Lung microvascular endothelial cell (primary cell): ENCODE measurements at places on chromosomes 7 and 10.

DNA sequence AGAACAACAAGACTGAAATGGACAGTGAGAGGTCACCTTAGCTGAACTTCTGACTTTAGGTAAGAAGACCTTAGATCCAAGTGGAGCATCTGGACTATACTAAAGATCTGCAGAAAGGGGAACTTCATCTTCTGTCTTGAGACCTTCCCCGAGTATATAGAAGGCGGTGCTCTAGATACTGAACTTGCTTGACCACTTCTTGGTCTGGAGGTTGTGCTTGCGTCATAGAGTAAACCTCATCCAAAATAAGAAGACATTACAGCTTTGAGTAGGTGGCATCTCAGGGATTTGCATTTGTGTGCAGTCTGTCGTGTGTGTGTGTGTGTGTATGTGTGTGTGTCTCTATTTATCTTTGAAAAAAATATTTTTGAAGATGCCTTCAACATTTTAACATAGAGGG, 157.5 kb downstream of the CHN2 start:
- DNase-seq, result no peak

- no peak for DNase-seq
Measured at GRCh38 chr7:121908042-121908441, 35.1 kb downstream of the PTPRZ1 start.

DNA sequence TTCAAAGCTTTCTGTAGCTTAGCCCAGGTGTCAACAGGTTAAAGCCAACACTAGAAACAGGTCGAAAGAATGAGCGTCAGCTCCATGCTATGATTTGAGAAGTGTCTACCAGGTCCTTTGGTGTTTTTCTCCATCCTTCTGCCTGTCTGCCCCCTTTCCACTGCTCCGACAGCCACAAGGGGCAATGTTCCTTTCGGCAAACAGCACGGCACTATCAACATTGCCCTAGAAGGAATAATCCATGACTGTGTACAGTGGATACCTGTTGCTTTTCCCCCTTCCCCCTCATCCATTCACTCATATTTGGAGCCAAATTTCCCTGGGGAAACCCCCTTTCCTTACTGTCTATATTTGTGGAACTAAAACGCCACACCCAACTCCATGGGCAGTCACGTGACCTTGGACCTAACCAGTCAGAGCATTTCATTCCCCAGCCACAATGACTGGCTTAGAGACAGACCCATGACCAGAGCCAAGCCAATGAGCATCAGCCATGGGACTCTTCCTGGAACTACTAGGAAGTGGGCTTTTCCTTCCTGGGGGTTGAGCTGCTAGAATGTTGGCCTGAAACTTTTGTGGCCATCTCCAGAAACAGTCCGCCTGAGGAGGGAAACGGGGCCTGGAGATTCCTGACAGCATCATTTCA, 51.5 kb downstream of the AFAP1L2 start:
- DNase-seq, result no peak

- DNase-seq, result peak; percentile 74
Measured at GRCh38 chr10:31299119-31299518, 19.9 kb upstream of the ZEB1 start.

DNA sequence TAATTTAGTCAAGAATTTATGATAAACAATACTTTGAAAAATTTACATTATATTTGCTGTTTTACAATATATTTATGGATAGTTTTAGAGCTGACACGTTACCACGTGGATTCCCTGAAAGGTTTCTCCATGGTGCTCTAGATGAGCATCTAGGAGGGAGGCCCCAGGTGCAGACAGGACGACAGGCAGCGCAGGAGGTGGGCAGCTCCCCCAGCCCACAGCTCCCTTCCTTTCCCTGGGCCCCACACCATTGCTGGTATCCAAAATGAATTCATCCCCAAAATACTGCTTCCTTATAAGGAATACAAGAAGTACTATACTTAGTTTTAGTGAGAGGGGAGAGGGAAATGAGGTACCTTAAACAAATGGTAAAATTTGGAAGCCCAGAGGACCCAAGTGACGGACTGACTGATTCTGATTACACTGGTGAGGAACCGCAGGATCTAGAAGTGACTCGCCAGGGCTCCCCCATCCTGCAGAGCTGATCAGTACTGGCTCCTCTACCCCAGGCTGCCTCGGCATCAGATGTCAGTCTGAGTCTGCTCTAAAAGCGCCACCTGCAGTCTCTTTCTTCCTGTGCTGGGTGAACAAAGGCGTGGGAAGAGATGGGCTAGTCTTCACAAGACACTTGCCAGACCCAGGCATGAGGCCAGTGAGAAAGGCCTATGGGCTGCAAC, 89.2 kb downstream of the DLG5 start:
- peak; percentile 40 for DNase-seq

DNA sequence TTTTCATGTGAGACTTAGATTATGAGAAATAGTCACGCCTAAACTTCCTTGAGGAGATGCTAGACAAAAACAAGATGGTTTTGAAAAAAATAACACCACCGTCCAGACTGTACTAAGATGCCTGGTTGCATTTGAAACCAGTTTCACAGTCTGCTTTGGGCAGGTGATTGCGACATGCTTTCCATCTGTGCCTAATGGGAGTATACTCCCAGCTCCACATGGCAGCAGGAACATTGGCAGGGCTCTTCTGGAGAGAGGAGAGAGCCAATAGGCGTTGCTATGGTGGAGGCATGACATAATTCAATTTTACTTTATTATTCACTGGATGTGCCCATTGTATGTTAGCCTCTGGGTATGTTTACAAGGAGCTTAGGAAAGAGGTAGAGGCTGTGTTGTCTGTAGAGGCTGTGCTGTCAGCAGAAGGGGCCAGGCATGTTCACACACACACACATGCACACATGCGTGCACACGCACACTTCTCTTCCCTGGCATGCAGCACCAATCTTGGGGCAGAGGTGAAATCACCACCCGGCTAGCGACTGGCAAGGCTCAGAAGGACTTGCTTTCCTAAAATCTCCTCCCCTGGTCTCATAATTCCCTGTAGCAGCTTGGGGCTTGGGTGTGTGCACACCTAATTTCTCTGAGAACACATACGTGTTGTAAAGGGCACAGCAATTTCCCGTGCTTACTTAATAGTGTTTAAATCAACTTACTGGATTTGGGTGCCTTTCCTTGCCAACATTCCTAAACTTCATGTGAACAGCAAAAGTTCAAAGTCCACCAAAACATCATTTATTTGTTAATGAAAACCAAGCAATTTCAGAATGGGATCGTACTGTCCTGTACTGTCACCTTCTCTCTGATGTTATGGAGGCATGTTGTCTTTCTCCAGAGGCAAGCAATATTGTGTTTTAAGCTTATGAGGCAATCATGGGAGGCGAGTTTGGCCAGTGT, 162.1 kb downstream of the TCF7L2 start:
- peak; percentile 53 for DNase-seq

DNA sequence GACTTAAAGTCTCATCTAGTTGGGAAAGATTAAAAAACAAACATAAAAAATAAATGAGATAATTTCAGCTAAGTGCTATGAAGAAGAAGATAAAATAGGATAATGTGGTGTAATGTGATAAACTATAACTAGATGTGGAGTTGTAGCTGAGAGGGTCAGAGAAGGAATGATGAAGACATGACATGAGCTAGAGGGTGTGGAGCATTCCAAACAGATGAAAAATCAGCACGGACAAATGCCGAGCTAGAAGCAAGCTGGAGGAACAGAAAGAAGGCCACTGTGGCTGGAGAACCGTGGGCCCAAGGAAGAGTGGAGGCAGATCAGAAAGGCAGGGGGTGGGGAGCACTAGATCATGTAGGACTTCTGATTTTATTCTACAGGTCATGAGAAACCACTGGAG, 70.6 kb downstream of the CDK6 start:
- no peak for DNase-seq

GRCh38 chr7:54189330-54189729, 352.8 kb upstream of the VSTM2A start:
- no peak for DNase-seq

DNA sequence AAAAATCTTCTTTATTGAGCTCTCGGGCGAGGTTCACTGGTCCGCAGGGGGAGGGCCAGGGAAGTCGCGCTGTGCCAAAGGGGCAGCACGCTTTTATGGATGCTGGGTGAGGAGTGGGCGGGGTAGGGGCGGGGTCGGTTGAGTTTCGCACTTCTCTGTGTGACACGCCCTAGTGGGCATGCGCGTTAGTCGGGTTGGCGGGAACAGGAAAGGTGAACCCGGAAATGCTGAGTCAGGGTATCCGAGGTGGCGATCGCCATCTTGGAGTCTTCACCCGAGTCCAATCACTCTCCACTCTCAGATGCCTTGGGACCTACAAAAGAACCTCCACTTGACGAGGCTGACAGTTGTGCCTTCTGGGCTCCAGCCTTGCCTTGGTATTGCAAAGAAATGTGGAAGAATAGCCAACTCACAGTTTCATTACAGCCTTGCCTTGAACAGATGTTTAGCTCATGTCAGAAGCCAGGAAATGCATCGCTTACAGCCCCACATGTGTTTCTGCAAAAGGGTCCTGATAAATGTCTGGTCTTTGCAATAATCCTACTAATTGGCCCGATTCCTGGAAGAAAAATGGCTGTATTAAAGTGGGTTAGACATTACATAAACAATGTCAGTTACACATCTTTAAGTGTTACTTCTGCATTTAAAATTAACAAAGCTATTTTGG, 64.1 kb downstream of the AHR start:
- DNase-seq, result no peak

GRCh38 chr10:68526634-68527307, 552 bp downstream of the SLC25A16 start:
- DNase-seq, result no peak

DNA sequence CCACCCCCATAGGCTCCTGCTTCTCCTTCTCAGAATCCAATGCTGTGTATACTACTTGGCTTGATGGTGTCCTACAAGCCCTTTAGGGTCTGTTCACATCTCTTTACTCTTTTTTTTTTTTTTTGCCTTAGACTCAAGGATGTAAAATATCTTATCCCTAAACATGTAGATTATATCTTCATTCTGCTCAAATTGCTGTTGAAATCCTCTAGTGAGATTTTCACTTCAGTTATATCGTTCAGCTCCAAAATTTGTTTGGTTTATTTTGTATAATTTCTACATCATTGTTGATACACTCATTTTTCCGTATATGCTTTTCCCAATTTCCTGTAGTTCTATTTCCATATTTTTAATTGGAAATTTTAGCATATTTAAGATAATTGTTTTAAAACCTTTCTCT, 1.8 kb upstream of the AKR1C3 start:
- no peak for DNase-seq

GRCh38 chr10:58827381-58827780, 314.7 kb downstream of the BICC1 start:
- DNase-seq, result no peak

DNA sequence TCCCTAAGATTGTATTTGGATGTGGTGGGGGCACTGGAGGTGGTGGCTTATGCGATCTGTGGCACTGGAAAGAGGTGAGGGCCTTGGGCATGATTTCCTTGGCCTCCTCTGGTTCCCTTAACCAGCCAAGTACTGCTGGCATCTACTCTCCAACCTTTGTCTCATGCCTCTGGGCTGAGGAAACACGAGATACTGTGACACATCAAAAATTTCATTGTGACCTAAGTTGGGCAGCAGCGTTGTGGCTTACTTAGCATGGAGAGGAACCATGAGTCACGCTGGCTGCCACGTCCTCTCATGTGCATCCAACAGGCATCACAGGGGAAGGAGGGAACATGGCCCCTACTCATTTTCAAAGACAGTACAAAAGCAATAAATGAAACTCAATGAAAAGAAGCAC, 29.7 kb upstream of the GSDME start:
- peak; percentile 88 for DNase-seq

DNA sequence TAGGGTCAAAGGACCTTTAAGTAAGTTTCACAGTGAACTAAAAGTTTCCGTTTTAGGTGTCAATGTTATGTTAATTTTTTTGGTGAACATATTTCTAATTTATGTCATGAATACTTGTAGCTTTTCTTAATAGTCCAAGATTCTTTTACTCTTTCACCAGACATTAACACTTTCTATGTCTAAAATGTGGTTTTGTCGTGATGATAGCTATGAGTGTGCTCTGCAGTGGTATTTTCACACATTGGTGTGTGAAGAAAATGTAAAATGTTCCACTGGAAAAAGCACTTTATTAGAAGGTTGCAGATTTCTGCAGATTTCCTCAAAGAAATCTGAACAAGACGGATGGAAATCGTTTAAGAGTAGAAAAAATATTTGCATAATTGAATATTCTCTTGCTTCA, 561.0 kb upstream of the ANKRD30A start:
- no peak for DNase-seq

DNA sequence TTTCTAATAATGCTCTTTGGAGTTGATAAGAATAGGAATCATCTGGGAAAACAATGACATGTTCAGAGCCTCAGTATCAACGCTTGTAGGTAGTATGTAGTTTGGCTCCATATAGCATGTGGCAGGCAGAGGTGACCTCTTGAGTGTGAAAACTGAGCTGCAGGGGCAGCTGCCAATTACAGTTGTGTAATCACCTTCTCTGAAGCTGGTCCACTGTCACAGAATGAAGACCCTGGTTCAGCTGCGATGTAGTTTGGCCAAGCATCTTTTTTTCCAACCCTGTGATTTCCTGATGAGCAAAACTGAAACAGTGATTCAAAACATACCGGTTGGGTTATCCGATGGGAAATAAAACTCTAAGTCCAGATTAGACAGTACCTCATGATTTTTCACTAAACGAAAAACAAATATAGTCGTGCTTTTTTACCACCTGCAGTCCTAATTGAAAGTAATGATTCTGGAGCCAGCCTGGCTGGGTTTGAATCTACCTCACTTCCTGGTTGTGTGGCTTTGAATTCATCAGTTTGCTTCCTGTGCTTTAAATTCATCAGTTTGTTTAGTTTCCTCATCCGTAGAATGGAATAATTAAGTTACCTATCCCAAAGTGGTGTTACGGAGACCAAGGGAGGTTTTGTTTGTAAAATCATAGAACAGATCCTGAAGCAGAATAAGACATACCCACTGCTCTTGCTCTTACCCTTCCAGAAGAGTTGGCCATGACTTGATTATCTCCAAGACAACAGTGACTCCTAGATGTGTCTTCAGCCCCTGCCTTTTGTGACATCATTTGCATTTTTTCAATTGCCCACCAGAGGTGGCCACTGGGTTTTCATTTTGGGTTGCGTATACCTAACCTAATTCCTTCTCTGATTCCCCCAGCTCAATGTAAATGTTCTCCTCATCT, 87.4 kb downstream of the CELF2 start:
- no peak for DNase-seq

GRCh38 chr10:103153302-103154197, 39.5 kb downstream of the NT5C2 start:
- DNase-seq, result peak; percentile 39

GRCh38 chr7:106957766-106958165, 86.7 kb upstream of the PRKAR2B start:
- DNase-seq, result no peak

DNA sequence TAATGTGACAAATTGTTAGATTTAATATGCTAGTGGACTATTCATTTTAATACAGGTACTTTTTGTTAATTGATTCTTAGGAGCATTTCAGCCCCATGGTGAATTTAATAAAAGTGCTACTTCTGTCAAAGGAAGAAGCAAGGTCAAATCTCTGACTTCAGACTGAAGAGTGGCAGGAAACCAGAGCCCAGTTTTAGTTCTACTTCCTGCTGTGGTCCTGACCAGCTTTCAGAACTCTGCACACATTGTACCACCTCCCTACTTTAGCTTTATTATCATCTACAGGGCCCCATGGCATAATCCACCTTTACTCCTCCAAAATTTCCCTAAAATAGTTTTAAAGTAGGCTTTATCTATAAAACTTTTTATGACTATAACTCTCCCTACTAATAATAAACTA, 33.7 kb downstream of the CTTNBP2 start:
- DNase-seq, result no peak
